ENCODE measurements at places on chromosomes 16 and 17. TPM values are rescaled to one million over a fixed set of nuclear protein-coding genes. Genes with fewer than 3 reads are reported as not detected.

- no peak for DNase-seq
Observed at GRCh38 chr16:19882646-19883045, 2.0 kb downstream of the GPRC5B start.

- no peak for DNase-seq
Observed at GRCh38 chr16:53153130-53153529, 98.3 kb downstream of the CHD9 start.

- DNase-seq: peak; percentile 87
Observed at GRCh38 chr16:67246081-67246755, 1.1 kb downstream of the FHOD1 start.

- no peak for DNase-seq
Observed at GRCh38 chr17:5378566-5379207, 40.8 kb downstream of the NUP88 start.

GRCh38 chr17:43588664-43589435 lies 42.7 kb upstream of the ETV4 start:
- no peak for DNase-seq

DNA sequence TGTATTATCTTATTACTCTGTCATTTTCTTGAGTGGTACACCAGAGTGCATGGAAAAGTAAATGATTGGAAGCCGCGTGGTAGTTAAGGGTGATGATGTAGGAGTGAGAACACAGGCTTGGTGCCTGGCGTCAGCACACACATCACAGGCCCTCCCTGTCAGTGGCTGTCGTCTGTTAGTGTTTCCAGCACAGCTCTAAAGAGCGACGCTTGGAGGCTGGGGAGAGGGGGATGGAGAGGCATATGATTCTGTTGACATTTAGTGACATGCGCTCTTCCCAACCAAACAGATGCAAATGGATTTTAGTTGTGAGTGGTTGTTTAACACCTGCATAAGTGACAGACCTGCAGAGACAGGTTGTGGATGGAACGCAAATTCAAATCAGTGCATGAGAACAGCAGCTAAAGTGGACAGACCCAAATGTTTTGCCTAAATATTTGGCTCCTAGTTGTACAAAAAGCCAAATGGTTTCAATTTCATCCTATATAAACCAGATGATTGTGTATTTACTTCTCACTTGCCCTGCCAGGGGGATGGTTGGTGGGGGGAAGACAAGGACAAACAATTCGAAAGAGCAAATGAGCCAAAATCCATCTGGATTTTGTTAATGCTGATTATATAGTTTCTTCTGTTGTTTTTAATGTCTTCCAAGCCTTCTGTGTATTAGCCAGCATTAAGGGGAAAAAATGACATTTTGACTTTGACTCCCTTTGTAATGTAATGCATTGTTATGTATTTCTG lies 222.3 kb downstream of the WWOX start:
- no peak for DNase-seq

Gene GP2
- total RNA-seq: not detected

Gene NPIPB6
- not detected for total RNA-seq
